CD4-positive, alpha-beta T cell (primary cell): ENCODE measurements at places on chromosomes 4 and X.

- DNase-seq, result no peak
These were observed 165.4 kb downstream of the SHROOM3 start for GRCh38 chr4:76600447-76600846.

DNA sequence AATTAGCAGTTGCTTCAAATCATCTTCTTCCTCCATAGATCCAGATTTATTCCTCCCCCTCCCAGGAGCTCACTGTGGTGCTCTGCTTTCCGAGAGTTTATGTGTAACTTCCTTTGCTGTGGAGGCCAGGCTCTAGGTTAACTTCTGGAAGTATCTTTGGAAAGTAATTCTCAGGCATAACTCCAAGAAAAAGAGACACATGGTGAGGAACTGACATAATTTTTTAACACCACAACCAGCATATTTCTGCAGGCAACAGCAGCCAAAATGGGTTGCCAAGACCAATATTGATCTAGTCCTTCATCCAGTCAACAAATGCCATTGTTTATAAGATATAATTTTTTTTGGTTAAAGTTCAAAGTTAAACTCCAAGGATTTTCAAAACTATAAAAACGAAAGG is 114.5 kb upstream of the RBPJ start:
- DNase-seq, result no peak

DNA sequence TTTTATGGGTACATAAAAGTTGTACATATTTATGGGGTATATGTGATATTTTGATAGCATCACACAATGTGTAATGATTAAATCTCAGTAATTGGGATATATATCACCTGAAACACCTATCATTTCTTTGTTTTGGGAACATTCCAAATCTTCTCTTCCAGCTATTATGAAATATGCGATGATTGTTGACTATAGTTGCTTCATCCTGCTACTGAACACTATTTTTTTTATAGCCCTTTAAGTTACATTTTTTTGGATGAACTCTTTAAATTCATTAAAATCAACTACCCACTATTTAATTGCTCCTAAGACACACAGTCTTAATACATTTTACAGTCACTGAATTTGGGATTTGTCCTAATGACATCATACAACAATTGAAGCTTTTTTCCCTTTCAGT is 212.9 kb downstream of the BMPR1B start:
- DNase-seq, result no peak

- DNase-seq, result no peak
These were observed 667.6 kb downstream of the PCDH18 start for GRCh38 chr4:136864604-136865185.

DNA sequence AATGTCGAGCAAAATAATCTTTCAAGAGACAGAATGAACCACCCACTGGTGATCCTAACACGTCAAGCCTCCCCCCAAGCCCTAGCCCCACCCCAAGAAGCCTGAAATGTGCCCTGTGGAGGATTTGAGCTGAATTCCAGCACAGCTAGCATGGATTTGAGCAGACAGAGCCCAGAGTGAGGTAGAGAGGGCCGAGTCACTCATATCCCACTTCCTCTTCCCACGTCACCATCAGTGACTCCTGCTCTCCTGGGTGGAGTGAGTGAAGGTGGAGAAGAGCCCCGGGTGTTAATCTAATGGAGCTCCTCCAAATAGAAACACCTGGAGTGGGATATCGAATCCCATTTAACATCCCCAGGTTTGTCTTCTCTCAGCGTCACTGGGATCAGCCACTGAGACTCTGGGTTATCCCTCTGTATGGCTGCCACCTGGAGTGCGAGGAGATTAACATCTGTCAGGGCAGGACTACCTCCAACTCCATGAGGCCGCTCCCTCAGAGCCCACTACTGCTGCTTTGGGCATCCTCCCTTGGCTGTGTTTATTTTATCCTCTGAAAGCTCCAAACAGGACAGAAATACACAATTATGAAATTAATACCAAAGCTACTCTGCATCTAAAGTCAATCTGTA is 136.6 kb downstream of the NWD2 start:
- DNase-seq, result no peak

- DNase-seq, result no peak
These were observed 378.5 kb downstream of the KLHL4 start for GRCh38 chrX:87896057-87896456.

- DNase-seq, result no peak
These were observed 197.6 kb downstream of the KIT start for GRCh38 chr4:54855191-54855854.

DNA sequence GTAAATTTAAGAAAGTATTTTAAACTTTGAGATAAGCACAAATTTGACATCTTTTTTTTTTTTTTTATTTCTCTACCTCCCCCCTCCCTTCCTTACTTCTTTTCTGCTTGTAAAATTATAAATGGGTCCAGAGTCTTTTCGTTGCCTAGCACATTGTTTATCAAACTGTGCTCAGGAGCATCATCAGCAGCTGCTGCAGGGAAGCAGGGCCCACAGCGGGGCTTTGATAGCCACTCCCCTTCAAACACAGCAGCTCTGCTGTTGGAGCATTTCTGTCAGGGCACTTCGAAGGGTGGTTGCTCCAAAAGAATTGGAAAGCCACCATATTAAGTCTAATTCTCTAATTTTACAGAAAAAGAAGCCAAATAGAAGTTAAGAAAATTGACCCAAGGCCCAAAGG is 588.3 kb downstream of the SPRY1 start:
- no peak for DNase-seq
